ENCODE measurements at places on chromosomes 6 and 20. TPM values are rescaled to one million over a fixed set of nuclear protein-coding genes. Genes with fewer than 3 reads are reported as not detected.
A peak's percentile ranks its signal among the peaks of the same experiment; 100 is the strongest.

GRCh38 chr6:11653028-11653583 is 115.6 kb downstream of the TMEM170B start:
- peak; percentile 68 for DNase-seq
- no peaks in the 10 kb centered on the region for H3K36me3 ChIP-seq
- H3K4me3 ChIP-seq: no peak overlapping the region
- H3K27ac ChIP-seq: no peak overlapping the region
- peaks cover 19% of the 10 kb centered on the region for H3K4me1 ChIP-seq

DNA sequence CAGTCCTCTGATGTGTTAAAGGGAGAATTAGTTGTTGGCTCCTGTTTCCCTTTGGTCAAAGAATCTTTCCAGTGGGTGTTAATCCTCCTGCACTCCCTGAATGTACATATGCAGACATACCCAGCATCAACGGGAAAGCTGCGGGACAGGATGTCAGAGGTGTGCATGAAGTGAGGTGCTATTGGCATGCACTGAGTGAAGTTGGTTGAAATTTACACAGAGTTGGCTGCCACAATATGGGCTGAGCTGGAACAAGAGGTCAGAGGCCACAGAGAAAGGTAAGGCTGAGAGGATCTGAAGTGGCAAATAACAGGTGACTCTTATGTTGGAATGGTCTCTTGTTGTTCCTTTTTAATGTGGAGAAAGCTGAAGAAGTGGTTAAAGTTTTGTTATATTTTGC is 82.7 kb upstream of the AKIRIN2 start:
- no peak overlapping the region for H3K4me3 ChIP-seq
- no peaks in the 10 kb centered on the region for H3K4me1 ChIP-seq
- no peaks in the 10 kb centered on the region for H3K36me3 ChIP-seq
- H3K27me3 ChIP-seq: peaks cover 14% of the 10 kb centered on the region
- no peak overlapping the region for H3K27ac ChIP-seq

- H3K27me3 ChIP-seq: peaks cover 47% of the 10 kb centered on the region
- no peak for DNase-seq
- no peaks in the 10 kb centered on the region for H3K36me3 ChIP-seq
- no peak overlapping the region for H3K27ac ChIP-seq
- H3K4me3 ChIP-seq: no peak overlapping the region
Observed at GRCh38 chr20:1870792-1871550, 24.2 kb upstream of the SIRPA start.

GRCh38 chr6:141451511-141452353 is 681.0 kb upstream of the GJE1 start:
- no peak for DNase-seq
- no peak overlapping the region for H3K4me3 ChIP-seq
- H3K27me3 ChIP-seq: no peaks in the 10 kb centered on the region
- H3K4me1 ChIP-seq: no peaks in the 10 kb centered on the region
- no peak overlapping the region for H3K27ac ChIP-seq

- H3K4me1 ChIP-seq: peaks cover 61% of the 10 kb centered on the region
- H3K4me3 ChIP-seq: no peak overlapping the region
- no peak for DNase-seq
- H3K36me3 ChIP-seq: peaks cover 17% of the 10 kb centered on the region
- no peaks in the 10 kb centered on the region for H3K27me3 ChIP-seq
- H3K27ac ChIP-seq: peak overlapping the region; percentile 85
Observed at GRCh38 chr20:32236048-32236533, 28.4 kb downstream of the POFUT1 start.

DNA sequence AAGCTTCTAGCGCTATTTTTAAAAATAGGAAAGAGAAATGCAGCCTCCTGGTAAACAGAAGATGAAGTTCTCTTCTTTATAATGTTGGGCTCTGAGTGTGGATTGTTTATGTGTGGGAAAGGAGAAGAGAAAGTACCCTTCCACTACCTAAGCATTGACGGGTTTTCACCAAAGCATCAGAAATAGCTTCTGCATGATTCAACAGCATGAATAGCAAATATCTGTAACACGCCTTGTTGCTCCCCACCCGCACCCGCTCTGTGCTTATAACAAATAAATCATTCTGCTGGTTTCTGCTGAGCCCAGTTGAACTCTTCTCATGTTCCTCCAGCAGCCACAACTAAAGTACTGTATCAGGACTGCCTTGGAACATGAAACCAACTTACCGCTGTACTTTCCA is 20.7 kb downstream of the TXLNB start:
- no peak overlapping the region for H3K27ac ChIP-seq
- no peaks in the 10 kb centered on the region for H3K4me1 ChIP-seq
- H3K27me3 ChIP-seq: no peaks in the 10 kb centered on the region

- no peaks in the 10 kb centered on the region for H3K36me3 ChIP-seq
- H3K27me3 ChIP-seq: no peaks in the 10 kb centered on the region
- H3K27ac ChIP-seq: no peak overlapping the region
- no peaks in the 10 kb centered on the region for H3K4me1 ChIP-seq
Observed at GRCh38 chr6:39572661-39573340, 152.4 kb downstream of the KIF6 start.

Gene AKAP12
- 10.6 TPM for total RNA-seq

Gene TFAP2C
- total RNA-seq: not detected

Gene MACROD2
- not detected for total RNA-seq
